Stimulated activated CD4-positive, alpha-beta T cell treated with anti-CD3 and anti-CD28 coated beads, Interleukin-1b, Interleukin-23, amount 100 ng/mL, for 48 hours (primary cell): ENCODE measurements at places on chromosomes 7 and 10.

DNA sequence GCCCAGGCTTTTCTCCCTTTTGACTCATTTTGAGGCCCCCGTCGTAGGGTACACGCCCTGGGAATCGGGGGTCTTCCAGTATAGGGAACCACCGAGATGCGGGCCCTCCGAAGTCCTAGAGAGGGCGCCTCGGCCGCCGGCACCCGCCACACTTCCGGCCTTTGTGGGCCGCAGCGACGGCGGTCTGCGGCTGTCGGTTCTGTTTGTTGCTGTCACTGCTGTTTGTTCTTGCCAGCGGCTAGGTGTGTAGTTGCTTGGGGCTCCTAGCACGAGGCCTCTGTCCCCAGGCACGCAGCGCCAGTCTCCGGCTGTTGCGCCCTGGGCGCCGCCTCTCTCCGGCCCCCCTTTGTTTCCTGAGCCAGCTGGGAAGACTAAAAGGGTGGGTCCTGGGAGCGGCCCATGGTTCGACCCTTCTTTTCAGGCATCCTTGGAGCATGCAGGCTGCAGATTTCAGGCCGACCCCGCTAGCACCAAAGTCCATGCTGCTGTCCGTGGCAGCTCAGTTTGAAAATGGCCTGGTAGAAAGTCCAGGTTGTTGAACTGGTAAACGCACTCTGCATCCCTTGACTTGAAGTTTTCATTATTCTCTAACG, 17.8 kb upstream of the ZKSCAN1 start:
- peak; percentile 70 for DNase-seq

- DNase-seq = no peak
Observed at GRCh38 chr7:45157653-45158401, at the start of gene RAMP3. Gene RAMP3 (plus strand): TSS chr7:45157791. CDS start chr7:45157829, 38 bp downstream.

- no peak for DNase-seq
Observed at GRCh38 chr7:2037808-2038522, 194.8 kb downstream of the MAD1L1 start.

DNA sequence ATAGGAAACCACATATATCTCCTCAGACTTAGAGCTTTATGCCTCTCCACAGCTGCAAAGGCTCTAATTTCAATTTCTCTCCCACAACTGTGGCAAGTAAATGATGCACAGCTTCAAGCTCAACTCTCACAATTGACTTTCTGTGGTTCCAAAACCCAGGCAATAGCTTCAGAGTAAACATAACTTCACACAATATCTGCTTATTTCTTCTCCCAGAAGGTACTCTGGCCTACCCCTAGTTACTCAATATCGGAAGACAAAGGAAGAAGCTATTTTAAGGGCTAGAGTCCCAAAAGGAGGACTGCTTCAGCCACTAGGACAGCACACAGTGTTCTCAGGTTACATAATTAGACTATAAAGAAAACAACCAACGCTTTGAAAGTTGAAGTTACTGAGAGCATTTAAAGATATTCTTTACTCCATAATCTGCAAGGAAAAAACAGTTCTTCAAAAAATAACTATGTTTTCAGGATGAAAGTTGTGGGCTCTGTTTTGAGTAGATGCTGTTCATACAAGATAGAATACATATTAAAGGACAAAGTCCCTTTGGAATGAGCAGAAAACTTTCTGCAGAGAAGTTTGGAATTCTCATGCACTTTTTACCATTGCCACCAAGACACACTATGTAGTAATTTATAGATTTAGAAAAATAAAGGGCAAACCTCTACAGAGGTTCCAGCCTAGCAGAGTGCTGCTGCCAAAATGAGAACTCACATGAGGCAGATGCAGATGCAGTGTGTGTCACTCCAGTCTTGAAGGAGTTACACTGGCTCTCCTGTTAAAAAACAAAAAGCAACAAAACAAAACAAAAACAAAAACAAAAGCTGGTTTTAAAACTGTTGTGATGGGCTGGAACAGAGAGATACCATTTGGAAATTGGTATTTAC, 81.8 kb downstream of the NT5C2 start:
- no peak for DNase-seq

DNA sequence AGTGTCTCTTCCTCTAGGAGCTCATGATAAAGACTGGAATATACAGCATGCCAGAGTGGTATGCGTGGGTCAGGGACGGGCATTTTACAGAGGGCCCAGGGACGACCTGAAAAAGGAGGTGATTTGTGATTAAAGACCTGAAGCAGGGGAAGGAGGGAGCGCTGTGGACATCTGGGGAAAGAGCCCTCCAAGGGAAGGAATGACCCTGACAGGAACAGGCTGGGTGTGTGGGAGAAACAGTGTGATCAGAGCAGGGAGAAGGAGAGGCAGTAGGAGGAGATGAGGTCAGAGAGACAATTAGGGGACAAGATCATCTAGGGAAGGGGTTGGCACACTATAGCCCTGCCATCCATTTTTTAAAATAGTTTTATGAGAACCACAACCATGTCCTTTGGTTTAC, 3.4 kb upstream of the RASSF4 start:
- no peak for DNase-seq

- no peak for DNase-seq
Observed at GRCh38 chr10:116809483-116810119, 39.7 kb upstream of the ENO4 start.

DNA sequence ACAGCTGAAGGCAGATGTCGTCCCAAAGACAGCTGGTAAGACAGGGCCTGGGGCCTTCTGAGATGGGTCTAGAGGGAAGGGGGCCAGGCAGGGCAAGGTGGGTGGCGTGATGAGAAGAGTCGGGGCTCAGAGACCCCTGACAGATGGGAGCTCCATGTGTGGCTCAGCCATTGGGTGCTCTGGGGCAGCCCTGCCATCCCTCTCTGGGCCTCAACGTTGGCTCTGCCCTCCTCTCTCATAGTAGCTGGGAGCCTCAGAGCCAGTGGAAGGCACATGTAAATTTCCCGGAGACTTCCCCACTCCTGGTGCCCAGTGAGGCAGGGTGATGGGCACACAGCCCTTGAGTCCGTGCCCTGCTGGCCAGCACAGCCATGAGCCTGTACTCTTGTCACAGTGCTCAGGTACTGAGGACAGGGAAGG, 1.8 kb downstream of the PPIF start:
- DNase-seq = no peak

GRCh38 chr7:84177758-84178412, 16.7 kb downstream of the SEMA3A start:
- DNase-seq = no peak

DNA sequence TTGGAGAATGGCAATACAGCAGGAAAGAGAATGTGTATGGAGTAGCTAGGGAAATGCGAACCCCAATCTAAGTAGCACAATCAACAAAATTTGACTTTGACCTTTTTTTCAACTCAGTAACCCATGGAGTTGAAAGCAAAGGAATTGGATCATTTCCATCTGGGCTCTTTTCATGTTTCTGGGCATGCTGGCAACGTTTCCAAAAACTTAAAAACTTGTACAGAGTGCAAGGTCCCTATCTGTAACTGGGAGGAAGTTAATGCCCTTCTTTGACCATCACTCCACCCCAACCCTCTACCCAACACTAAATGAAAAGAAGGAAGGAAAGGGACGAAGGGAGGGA, 1.3 kb upstream of the HIBADH start:
- DNase-seq = no peak

GRCh38 chr10:131618587-131619267, 282.1 kb upstream of the PPP2R2D start:
- no peak for DNase-seq

- no peak for DNase-seq
Observed at GRCh38 chr7:33806298-33807154, 98.8 kb upstream of the BMPER start.

DNA sequence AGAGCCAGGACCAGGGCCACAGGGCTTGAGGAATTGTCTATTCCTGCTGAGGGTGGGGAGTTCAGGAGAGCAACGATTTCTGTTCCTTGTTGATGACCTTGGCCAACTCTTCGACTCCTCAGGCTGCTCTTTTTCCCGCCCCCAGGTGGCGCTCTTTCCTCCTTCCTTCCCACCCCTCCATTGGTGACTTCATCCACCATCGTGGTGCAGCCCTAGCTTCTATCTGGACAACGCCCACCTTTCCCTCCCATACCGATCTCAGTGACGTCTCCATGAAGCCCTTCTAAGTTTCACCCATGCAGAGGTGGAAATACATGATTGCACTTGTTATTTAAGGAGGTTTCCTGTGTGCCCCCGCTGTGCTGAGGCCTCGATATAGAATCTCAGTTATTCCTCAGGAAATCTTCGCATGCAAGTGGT, 22.1 kb upstream of the CARD11 start:
- DNase-seq = peak; percentile 68

- DNase-seq = no peak
Observed at GRCh38 chr10:46048152-46048551, 2.1 kb upstream of the MSMB start.

- no peak for DNase-seq
Observed at GRCh38 chr10:34835908-34836508, 20.9 kb upstream of the PARD3 start.

- no peak for DNase-seq
Observed at GRCh38 chr10:101616415-101617101, 28.4 kb downstream of the DPCD start.

- DNase-seq = no peak
Observed at GRCh38 chr7:138258197-138258559, 181.9 kb downstream of the AKR1D1 start.

DNA sequence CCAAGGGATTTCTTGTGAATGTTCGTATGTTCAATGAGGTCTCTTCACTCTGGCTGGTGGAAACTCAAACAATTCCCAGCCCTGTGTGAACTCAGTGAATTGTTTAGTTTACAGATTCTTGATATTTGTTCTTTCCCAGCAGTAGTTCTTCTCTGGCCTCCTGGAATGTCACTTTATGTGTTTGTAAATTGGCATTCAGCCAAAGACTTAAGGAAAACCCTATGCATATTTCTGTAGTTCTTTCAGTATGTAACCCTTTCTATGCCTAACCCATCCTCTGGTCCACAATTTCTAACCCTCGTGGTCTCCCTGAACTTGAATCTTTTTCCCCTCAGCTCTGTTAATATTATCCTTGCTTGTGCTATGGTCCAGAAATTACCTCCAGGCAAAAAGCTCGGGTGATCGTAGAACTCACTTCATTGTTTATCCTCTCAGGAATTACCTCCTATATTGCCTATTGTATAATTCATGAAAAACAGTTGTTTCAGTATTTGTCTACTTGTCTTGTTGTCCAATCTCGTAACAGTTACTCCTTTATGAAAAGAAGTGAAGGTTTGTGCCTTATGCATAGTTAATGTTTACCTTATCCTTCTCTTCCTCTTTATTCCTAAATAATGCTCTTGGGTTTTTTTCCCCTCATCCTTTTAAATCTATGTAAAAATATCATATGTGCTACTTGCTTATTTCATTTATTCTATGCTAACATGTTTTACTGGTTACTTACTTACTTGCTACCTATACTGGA, 23.7 kb upstream of the AGR3 start:
- no peak for DNase-seq

GRCh38 chr10:94224656-94225055, 138.1 kb downstream of the NOC3L start:
- no peak for DNase-seq

DNA sequence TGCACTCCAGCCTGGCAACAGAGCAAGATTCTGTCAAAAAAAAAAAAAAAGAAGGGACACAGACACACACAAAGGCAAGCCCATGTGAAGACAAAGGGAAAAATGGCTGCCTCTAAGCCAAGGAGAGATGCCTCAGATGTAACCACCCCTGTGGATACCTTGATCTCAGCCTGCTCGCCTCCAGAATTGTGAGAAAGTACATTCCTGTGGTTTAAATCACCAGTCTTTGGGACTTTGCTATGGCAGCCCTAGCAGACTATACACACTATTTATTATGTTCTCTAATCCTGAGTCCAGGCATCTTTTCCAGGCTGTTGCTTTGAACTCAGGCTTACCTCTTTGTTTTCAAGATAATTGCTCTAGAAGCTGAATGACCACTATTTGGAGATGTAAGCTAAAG, 494.3 kb downstream of the GALNT17 start:
- no peak for DNase-seq
